Lower leg skin (tissue), 4 donors: ENCODE measurements at places on chromosomes 3 and 15. TPM values are rescaled to one million over a fixed set of nuclear protein-coding genes. Genes with fewer than 3 reads are reported as not detected.

DNA sequence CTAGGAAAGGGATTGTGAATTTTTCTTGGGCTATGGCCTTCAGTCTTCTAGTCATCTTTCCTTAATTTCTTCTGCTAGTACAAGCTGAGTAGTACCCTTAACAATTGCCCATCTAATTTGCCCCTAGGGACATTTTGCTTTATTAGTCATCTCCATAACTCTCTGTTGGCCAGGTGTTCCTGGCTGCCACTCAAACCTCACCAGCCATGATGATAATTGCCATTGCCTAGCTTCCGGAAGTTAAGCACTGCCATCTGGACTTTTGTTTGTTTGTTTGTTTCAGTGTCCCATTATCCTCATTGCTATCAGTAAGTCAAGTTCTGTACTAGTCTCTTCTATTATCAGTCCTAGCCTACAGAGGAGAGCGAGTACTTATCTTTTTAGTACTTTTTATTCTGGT is 36.6 kb upstream of the UBL7 start:
- DNase-seq = no peak

DNA sequence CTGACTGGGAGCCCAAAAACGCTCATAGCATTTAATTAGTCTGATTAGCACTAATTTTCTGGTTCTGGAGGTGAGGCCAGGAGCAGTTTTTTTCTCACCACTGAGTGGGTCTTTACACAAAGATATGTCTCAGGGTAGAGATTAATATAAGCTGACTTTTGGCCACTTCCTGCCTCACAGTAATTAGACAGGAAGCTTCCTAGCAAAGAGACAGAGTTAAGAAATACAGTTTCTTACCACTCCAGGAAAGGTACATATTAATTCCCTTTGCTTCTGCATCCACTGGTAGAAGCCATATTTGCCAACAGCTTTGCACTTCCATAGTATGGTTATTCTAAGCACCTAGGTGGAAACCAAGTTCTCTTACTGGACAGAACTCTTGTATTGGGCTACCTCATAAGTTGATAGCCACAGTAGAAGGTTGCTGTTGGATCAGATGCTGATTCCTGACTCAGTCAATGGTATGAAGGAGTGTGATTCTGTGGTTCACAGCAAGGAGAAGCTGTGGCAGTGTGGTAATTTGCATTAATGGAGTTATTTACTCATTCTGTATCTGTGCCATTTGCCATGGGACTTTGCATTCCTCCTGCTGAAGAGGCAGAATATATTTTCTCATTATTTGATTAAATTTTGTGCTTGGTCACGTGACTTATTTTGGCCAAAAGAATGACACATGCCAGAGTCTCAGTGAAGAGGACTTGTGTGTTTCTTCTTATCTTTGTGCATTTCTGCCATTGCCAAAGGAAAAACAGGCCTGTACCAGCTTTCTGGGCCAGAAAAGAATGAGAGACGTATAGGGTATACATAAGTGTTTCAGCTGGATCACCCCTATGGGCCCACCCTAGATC is 17.5 kb upstream of the ZBTB20 start:
- no peak for DNase-seq

The CD86 gene
- 3.5 TPM for total RNA-seq

- no peak for DNase-seq
Measured at GRCh38 chr15:42845581-42845980, 75.0 kb downstream of the TTBK2 start.

- no peak for DNase-seq
Measured at GRCh38 chr15:70164910-70165715, 67.4 kb upstream of the TLE3 start.

GRCh38 chr3:143814443-143814889 is 33.8 kb downstream of the SLC9A9 start:
- no peak for DNase-seq

GRCh38 chr15:58235961-58236360 is 97.8 kb downstream of the AQP9 start:
- DNase-seq = no peak

The FRMD5 gene
- total RNA-seq = 0.19 TPM

GRCh38 chr3:97719156-97719821 is 45.3 kb upstream of the ARL6 start:
- DNase-seq = peak; percentile 29

The CTXN2 gene
- not detected for total RNA-seq
